ENCODE measurements at places on chromosomes 6 and 20. TPM values are rescaled to one million over a fixed set of nuclear protein-coding genes. Genes with fewer than 3 reads are reported as not detected.

- no peaks in the 10 kb centered on the region for H3K36me3 ChIP-seq
- peaks cover 4% of the 10 kb centered on the region for H3K4me1 ChIP-seq
Measured at GRCh38 chr20:7770046-7770445, 170.2 kb downstream of the HAO1 start.

Gene RAB32
- not detected for total RNA-seq

- no peak for DNase-seq
- no peak overlapping the region for H3K27ac ChIP-seq
- no peaks in the 10 kb centered on the region for H3K4me1 ChIP-seq
- no peak overlapping the region for H3K4me3 ChIP-seq
- peaks cover 4% of the 10 kb centered on the region for H3K27me3 ChIP-seq
- H3K36me3 ChIP-seq: no peaks in the 10 kb centered on the region
Measured at GRCh38 chr6:169411296-169411695, 157.7 kb upstream of the THBS2 start.

DNA sequence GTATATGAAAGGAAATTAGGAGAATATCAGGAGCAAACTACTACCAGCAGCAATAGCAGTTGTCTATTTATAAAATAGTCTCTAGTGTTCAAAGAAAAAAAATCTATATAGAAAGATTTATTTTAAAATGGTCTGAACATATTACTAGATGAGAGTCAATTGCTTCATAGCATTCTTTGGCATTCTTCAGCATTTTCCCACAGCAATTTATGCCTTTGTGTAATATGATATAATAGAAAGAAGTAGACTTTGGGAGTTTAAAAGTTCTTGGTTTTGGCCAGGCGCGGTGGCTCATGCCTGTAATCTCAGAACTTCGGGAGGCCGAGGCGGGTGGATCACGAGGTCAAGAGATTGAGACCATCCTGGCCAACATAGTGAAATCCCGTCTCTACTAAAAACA, 157.0 kb upstream of the PLN start:
- H3K27me3 ChIP-seq: no peaks in the 10 kb centered on the region
- no peak for DNase-seq
- H3K27ac ChIP-seq: no peak overlapping the region

Gene CFAP206
- total RNA-seq: not detected

DNA sequence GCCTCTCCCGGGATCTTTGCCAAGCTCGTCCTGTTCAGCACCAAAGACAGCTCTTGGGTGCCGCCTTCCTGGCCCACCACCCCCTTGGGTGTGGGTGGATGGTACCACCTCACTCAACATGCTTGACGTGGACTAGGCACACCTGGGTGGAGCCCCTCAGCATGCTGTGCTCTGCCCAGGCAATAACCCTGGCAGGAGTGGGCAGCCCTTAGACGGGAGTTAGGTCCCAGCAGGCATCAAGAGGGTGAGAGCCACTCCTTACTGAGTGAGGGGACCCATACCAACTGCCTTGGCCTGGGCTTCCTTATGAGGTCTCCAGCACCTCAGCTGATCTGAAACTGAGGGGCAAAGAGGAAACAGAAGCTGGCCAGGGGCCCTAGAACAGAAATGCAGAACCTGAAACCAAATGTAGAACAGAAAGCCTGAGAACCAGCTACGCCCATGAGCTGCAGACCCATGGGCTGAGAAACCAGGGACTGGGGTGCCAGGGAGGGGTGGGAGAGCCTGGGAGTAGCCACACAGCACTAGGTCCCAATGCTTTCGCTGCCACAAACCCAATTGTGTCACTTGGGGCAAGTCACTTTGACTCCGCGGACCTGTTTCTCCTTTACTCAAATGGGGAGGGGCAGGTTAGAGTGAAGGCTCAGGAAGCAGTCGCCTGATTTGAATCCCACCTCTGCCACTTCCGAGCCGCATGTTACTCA, 2.0 kb downstream of the FGD2 start:
- H3K27me3 ChIP-seq: no peaks in the 10 kb centered on the region
- H3K4me3 ChIP-seq: peak overlapping the region; percentile 25
- peaks cover 23% of the 10 kb centered on the region for H3K4me1 ChIP-seq
- DNase-seq: no peak
- H3K27ac ChIP-seq: peak overlapping the region; percentile 30
- no peaks in the 10 kb centered on the region for H3K36me3 ChIP-seq

GRCh38 chr6:125154761-125155135, 1.2 kb downstream of the TPD52L1 start:
- no peak for DNase-seq
- peaks cover 45% of the 10 kb centered on the region for H3K27me3 ChIP-seq
- no peak overlapping the region for H3K27ac ChIP-seq
- H3K36me3 ChIP-seq: no peaks in the 10 kb centered on the region

- H3K27me3 ChIP-seq: peaks cover 14% of the 10 kb centered on the region
- no peak overlapping the region for H3K27ac ChIP-seq
- no peaks in the 10 kb centered on the region for H3K4me1 ChIP-seq
- H3K36me3 ChIP-seq: no peaks in the 10 kb centered on the region
- H3K4me3 ChIP-seq: no peak overlapping the region
Measured at GRCh38 chr6:117280922-117281321, 15.6 kb downstream of the VGLL2 start.

DNA sequence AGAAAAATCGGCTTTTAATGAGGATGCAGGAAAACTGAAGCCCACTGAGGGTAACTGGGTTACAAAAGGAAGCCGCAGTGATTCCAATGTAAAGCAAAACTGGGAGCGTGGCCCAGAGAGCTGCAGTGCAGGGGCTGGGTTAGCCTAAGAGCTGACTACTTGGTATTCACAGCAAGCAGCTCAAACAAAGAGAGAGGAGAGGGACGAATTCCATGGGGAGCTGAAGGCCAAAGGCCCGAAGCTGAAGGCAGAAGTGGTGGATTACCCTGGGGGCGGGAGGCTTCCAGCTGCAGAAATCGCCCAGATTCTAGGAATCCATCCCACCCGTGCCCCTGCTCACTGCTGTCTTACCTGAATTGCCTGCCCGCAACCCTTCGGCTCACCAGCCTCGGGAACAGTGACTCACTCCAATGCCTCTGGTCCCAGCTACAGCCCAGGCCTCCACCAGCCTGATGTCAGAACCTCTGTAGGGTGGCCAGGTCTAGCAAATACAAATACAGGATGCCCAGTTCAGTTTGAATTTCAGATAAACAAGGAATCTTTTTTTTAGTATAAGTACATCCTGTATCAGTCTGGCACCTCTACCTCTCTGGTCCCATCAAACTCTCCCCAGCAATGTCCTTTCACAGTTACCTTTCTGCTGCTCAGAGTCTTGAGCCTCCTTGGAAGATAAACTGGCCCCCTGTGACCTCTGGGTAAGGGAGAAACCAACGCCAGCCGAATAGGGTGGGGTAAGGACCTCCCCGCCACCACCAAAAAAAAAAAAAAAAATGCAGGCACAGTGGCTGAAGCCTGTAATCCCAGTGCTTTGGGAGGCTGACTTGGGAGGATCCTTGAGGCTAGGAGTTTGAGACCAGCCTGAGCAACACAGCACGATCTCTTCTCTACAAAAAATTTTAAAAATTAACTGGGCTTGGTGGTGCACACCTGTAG, 14.6 kb upstream of the ZMYND8 start:
- H3K27ac ChIP-seq: no peak overlapping the region
- peaks cover 10% of the 10 kb centered on the region for H3K4me1 ChIP-seq
- no peaks in the 10 kb centered on the region for H3K36me3 ChIP-seq
- DNase-seq: no peak
- no peak overlapping the region for H3K4me3 ChIP-seq
- peaks cover 3% of the 10 kb centered on the region for H3K27me3 ChIP-seq

Gene TMC2
- total RNA-seq: not detected

- H3K27ac ChIP-seq: no peak overlapping the region
- H3K36me3 ChIP-seq: no peaks in the 10 kb centered on the region
- no peak overlapping the region for H3K4me3 ChIP-seq
- no peak for DNase-seq
- H3K4me1 ChIP-seq: peaks cover 7% of the 10 kb centered on the region
- peaks cover 6% of the 10 kb centered on the region for H3K27me3 ChIP-seq
Measured at GRCh38 chr6:151512481-151512880, 18.7 kb downstream of the CCDC170 start.
